ENCODE measurements at places on chromosomes 7 and 10. TPM values are rescaled to one million over a fixed set of nuclear protein-coding genes. Genes with fewer than 3 reads are reported as not detected.

SEMA3E gene
- total RNA-seq = not detected

IFIT1 gene
- total RNA-seq = 0.13 TPM

CALHM2 gene
- total RNA-seq = 3.8 TPM

WDR86 gene
- 0.46 TPM for total RNA-seq

HOXA1 gene
- total RNA-seq = 0.11 TPM

VPS37D gene
- 0.25 TPM for total RNA-seq

GDF2 gene
- not detected for total RNA-seq

PDZD7 gene
- total RNA-seq = 0.26 TPM

PON3 gene
- not detected for total RNA-seq

ENTPD1 gene
- 0.23 TPM for total RNA-seq

ADGRA1 gene
- total RNA-seq = not detected

ACTL6B gene
- total RNA-seq = not detected

AGAP3 gene
- 29.7 TPM for total RNA-seq

PRKG1 gene
- total RNA-seq = 0.08 TPM

PITRM1 gene
- 144 TPM for total RNA-seq

GRCh38 chr7:36794689-36795088 lies 70.4 kb upstream of the AOAH start:
- DNase-seq = no peak

DNA sequence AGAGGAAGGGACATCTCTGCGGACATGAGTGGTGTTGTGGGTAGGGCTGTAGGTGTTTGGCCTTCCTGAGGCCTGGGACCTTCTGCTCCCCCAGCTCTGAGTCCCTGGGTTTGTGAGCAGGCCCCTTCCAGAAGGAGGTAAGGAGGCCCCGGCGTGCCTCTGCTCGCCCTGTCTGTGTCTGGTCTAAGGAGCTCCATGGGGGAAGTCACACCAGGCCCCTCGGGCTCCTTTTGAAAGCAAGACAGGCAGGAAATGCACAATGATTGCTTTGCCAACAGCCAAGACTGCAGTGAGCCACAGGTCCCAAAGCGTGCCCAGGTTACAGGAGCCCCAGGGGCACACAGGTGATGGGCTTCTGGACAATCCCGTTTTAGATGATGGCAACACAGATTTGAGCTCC lies 89.5 kb downstream of the FAM53B start:
- DNase-seq = no peak

- DNase-seq = no peak
Measured at GRCh38 chr10:47326306-47326926, 4.2 kb downstream of the GDF2 start.

GRCh38 chr10:1107004-1107403 lies 50.8 kb downstream of the WDR37 start:
- no peak for DNase-seq

DNA sequence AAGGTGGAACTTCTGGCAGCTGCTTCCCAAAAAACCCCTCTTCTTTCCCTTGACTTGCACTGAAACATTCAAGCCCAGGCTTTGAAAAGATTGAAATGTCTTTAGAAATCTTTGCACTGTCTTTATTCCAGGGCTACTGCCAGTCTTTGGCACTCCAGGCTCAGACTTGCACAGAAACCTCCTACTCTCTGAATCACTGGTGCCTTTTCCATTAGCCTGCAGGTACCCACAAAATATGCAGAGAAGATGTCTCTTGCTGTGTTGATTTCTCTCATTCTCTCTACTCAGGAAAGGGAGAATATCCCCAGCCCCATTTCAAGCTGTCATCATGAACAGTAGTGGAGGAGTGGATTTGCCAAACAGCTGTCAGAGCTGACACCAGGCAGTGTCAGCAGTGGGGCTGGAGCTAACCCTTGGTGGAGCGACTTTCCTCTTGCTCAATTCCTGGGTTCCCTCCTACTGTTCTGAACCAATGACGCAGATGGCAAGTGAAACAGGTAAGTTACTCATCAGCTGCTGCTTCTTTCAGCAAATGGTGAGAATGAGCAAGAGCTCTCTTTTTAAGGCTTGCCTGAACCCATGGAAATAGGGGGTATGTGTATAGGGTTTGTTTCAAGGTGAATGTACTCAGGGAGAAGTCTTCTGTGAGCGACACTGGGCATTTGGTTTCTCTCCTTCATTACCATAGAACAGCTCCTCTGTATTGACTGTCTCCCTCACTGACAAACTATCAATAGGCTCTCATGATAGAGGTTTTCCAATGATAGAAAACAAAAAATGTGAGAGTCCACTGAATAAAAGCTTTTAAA lies 362.4 kb downstream of the ADRA2A start:
- DNase-seq = no peak

GRCh38 chr7:138074121-138074520 lies 2.1 kb upstream of the AKR1D1 start:
- DNase-seq = no peak

DNA sequence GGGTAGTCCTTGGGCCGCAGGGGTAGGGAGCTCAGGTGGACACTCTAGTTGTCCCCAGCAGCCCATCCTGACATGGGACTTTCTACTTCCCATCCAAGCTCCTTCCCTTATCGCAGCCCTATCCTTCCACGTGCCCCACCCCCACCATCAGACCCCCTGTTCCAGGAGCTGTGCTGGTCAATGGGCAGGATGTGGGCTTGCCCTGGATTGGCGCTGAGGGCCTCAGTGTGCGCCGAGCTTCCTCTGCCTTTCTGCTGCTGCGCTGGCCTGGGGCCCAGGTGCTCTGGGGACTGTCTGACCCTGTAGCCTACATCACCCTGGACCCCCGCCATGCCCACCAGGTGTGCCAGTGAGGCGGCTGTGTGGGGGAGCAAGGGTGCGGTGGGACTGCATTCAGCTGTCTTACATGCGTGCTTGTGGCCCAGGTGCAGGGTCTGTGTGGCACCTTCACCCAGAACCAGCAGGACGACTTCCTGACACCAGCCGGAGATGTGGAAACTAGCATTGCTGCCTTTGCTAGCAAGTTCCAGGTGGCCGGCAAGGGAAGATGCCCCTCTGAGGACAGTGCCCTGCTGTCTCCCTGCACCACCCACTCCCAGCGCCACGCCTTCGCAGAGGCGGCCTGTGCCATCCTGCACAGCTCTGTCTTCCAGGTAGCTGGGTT lies 9.4 kb upstream of the ZNF467 start:
- no peak for DNase-seq

DNA sequence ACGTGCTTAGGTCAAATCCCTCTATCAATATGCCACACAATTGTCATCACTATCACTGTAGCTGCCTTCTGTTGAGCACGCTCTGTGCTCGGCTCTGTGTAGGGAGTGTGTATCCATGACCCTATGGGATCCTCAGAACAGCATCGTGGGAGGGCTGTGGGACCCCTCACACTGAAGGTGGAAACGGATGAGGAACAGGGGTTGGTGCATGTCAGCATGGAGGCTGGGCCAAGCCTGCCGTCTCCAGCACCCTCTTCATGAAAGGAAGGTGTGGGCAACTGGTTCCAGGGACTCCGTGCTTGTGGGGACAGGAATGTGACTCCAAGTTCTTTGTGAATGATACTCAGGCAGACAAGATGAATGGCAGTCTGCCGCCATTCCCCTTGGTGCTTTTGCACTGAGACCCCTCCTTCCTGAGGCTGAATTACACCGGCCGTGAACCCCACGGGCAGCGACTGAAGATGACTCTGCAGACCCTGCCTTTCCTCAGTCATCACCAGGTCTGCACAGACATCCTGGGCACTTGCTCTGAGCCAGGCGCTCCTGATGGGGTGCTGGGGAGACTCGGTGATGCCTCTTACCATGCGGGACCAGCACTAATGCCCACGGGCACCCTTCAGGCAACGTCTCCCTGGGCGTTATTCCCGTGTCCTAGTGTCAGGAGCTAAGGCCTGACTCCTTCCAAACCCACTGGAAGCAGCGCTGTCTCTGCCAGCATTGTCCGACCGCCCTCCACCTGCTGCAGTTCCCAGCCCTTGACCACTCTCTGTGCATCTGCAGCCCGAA lies 495.2 kb downstream of the TCERG1L start:
- no peak for DNase-seq

- DNase-seq = no peak
Measured at GRCh38 chr7:8084836-8085235, 116.2 kb downstream of the GLCCI1 start.

- no peak for DNase-seq
Measured at GRCh38 chr10:102403115-102403514, 7.6 kb downstream of the NFKB2 start.

DNA sequence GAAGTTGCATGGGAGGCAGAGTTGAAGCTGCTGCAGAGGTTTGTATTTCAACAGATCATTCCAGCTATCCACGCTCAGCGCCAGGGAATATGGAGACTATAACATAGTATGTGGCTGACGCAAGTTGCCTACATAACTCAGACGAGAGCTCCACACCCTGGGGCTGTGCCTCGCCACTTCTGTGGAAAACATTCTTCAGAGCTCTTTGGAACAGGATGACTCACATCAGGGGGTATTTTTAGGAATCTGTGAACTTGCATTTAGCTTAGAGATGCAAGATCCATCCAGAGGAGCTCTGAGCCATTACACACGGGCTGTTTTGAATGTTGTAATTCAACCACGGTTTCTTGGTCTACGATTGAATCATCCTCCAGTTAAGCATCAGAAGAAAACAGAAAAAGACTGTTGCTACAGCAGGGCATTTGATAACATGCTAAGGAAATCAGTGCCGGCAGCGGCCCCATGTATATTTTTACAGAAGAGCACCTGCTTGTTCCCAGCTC lies 481.5 kb upstream of the AKR1E2 start:
- DNase-seq = peak; percentile 9

- DNase-seq = no peak
Measured at GRCh38 chr10:101629837-101630632, 41.9 kb downstream of the DPCD start.

GRCh38 chr10:36116731-36117130 lies 474.6 kb upstream of the FZD8 start:
- no peak for DNase-seq

DNA sequence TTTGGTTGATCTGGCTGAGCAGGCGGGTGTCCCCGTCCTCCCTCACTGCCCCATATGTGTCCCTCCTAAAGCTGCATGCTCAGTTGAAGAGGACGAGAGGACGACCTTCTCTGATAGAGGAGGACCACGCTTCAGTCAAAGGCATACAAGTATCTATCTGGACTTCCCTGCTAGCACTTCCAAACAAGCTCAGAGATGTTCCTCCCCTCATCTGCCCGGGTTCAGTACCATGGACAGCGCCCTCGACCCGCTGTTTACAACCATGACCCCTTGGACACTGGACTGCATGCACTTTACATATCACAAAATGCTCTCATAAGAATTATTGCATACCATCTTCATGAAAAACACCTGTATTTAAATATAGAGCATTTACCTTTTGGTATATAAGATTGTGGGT lies 26.9 kb upstream of the TRIM56 start:
- DNase-seq = peak; percentile 37

DNA sequence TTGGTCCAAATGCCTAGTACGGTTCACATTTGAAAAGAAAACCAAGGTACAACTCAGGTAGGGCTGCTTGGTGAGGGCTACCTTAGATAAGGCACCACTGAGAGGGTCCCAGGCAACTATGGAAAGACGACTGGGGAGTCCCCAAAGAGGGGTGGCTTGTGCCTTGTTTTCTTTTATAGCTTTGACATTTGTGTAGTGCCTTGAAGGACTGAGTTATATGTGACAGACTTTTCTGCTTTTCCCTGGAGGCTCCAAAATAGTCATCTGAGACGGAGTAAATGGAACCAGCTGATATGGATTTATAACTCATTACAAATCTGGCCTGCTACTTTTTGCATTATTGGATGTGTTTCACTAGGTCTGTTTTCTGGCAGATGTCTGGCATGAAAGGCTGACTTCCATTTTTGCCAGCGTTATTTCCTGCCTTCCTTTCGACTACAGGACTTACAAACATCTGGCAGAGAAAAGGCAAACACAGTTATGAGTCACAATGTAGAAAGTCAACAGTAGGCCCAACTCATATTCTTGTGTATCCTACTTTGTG lies 88.2 kb upstream of the IMMP2L start:
- DNase-seq = no peak

DNA sequence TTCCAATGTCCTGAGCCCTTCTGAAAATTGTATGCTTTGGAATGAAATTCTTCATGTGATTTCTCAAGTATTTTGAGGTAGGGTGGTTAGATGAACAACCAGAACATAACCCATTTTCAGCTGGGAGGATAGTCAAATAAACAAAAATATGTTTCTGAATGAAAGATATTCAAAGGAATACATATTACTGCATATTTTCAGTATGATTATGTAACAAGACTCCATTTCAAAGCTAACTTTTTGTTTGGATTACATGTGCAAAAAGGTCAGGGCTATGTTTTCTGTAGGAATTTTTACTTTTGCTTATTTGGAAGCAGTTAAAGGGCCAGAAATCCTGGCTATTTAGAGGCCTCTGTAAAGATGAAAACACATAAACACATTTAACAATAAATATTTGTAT lies 27.7 kb downstream of the CDK6 start:
- DNase-seq = no peak

- DNase-seq = no peak
Measured at GRCh38 chr7:131972251-131972650, 415.8 kb upstream of the PODXL start.

DNA sequence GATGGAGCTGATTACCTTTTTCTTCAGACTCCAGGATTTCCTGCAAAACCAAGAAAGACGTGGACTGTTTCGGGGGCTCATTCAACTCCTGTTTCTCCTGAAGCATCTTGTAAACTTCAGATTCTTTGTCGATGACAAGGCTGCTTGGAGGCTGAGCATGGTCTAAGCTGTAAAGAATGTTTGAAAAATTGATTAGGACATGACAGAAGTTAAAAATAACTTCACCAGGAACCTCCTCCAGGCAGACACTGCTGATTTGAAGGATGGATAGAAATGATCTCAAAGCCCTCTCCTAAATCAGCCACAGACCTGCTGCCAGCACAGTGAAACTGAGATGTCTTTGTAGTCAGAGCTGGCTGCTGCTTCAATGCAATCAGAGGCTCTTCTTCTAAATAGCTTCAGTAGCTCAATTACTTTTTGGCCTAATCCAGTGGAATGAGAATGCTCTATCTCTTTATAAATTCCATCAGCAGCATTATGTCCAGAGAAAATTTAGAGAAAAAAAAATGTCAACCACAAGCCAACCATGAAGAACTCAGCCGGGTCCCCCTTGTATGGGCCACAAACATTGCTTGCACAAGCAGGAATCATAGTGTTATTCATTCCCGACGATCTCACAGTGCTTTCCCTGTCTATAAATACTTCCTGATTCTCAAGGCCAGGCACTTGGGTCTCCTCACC lies 43.5 kb downstream of the PDLIM1 start:
- DNase-seq = no peak

DNA sequence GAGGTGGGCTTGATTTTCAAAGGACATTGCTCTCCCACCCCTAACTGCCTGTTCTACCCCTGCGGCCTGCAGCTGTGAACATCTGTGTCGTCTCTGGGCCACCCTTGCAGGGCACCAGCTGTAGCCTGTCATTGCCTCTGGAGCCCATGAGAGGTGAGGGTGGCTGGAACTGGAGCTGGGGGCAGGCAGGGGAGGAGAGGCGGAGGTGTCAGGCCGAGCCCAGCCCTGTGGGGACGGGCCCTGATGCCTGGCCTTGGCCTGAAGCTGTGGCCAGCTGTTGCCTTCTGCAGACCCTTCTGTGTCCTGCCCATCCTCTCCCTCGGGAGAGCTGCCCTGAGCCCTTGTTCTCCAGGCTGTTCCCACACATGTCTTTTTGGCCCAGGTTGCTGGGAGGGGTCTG lies 44.5 kb downstream of the PALD1 start:
- DNase-seq = no peak

GRCh38 chr7:88339195-88339922 lies 32.7 kb upstream of the STEAP4 start:
- no peak for DNase-seq

GRCh38 chr7:7970531-7971307 lies 2.1 kb downstream of the GLCCI1 start:
- no peak for DNase-seq

- DNase-seq = no peak
Measured at GRCh38 chr10:119006451-119007210, 22.9 kb upstream of the NANOS1 start.

- no peak for DNase-seq
Measured at GRCh38 chr10:119652361-119652730, 1.2 kb downstream of the BAG3 start.
